ENCODE measurements at places on chromosomes 11 and 22.

DNA sequence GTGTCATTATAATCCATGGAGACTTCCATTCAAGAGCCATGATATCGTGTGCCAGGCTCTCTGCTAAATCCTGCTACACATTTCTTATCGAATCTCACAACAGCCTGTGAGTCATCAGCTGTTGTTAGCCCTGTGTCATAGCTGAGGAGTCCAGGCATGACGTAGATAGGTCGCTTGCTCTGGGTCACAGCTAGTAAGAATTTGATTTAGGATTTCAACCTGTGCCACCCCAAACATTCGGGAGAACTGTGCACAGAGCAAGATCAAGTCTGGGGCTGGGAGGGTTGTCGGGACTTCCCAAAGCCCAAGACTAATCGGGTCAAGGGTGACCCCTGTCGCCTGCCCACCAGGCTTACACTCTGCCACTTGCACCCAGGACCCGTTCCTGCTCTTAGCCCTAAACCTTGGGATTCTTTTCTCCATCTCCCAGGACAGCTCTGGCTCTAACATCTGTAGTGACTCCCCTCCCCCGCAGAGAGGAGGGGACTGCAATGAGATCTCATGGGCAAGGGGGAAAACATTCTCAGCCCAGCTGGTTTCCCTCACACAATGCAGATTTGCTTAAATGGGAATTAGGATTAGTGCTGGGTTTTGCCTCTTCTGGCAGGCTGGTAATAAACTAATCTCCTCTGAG, 34.3 kb downstream of the TSPAN18 start:
- DNase-seq, result no peak

GRCh38 chr22:30252411-30253204, 6.0 kb upstream of the LIF start:
- no peak for DNase-seq

- DNase-seq, result no peak
These were observed 12.1 kb downstream of the ACP2 start for GRCh38 chr11:47236482-47236881.

DNA sequence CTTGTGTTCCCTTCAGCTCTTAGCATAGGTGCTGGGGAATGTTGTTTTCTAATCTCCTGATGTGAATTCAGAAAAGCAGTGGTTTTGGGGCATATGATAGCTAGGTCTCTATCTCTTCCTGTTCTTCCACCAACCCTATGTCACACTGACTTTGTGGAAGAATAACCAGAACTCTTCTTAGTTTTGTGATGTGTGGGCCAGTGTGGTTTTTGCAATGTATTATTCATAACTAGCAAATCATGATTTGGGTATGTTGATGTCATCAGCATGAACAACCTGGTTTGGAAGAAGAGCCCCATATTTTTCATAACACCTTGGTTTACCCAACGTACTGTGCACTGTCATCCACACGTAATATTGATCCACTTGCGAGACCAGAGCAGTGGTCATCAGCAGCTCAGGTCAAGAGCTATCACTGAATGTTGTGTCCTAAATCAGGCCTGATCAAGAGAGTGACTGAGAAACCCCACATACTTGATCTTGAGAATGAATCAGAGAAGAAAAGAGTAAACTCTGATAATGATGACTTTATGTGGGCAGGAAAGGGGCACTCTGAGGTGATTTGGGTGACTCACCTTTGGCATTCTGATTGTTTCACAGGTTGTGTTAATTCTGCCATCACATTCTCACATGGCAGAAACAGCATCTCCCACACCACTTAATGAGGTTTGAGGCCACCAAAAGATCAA, 19.4 kb upstream of the MS4A6E start:
- no peak for DNase-seq

- no peak for DNase-seq
These were observed 242.7 kb upstream of the NCAM1 start for GRCh38 chr11:112718483-112718882.

DNA sequence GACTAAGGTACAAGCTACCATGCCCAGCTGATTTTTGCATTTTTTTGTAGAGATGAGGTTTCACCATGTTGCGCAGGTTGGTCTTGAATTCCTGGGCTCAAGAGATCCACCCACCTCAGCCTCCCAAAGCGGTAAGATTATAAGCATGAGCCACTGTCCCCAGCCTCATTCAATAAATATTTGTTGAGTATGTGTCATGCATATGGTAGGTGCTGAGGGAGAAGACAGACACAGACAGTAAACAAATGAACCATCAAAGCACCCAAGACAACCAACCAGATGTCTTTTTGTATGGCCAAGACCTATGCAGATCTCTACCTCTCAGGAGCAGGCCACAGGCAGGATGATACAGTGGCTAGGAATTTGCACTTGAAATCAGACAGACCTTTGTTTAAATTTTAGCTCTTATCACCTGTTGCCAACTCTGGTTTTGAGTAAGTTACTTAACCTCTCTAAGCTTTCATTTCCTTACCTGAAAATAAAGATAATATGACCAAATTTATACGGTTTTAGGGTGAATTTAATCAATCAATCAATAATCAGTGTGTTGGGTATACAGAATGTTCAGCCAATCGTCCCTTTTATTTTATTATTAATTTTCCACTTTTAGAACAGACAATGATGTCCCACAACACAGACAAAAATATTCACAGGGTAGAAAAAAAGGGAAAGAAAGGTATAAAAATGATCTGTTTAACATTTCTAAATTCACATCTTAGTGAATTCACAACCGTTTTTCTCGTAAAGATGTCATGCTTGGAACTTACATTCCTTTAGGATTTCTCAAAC, 128.2 kb downstream of the SGSM3 start:
- DNase-seq, result no peak

DNA sequence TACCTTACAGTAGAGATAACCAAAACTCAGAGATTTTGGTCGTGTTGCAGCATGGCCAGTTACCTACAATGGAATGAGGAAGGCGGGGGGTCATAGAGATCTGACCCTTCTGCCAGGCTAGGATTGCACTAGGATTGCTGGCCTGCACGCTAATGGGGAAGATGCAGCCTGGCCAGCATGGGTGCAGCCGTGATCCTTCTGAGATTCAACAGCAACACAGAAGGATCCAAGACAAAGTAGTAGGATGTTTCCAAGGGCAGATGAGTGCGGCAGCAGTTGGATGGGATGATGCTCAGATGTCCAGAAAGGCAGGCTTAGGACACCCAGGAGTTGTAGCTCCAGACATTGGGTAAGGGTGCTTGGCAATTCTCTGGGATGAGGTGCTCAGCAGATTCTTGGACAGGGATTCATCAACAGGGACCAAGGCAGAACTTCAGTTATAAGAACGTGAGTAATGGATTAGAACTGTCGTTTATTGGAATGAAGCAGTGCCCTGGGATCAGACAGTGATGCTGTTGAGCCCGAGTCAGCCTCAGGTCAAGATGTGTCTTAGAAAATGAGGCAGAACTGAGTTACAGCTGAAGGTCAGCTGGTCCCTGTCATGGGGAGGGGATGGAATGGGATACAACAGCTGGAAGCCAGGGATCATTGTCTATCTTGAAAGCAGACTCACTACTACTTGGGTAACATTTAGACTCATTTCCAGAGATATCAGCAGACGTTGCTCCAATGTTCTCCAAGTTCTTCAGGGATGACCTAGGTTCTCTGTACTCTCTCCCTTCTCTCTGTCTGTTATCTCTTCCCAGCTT, 71.0 kb downstream of the PARVA start:
- DNase-seq, result no peak

DNA sequence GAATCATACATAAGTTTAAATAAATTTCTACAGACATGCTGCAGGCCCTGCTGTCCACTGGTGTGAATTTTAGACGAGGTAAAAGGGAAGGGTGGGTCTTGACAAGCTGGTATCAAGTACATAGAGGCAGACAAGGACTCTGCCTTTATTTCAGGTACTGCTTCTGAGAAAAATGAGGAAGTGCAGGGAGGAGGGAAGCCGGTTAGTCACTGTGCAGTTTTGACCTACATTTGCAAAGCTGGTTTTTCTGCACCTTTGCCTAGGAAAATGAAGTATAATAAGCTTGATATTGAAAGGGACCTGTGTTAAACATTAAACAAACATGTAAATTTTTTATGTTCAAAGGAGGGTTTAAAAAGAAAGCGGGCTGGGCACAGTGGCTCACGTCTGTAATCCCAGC, 24.6 kb downstream of the TMEM45B start:
- no peak for DNase-seq

Data from stimulated activated CD4-positive, alpha-beta T cell treated with anti-CD3 and anti-CD28 coated beads, Interleukin-1b, Interleukin-23, amount 100 ng/mL, for 24 hours (primary cell).